ENCODE measurements at places on chromosomes 4 and X.

GRCh38 chr4:137065311-137065710, 467.0 kb downstream of the PCDH18 start:
- DNase-seq = no peak

DNA sequence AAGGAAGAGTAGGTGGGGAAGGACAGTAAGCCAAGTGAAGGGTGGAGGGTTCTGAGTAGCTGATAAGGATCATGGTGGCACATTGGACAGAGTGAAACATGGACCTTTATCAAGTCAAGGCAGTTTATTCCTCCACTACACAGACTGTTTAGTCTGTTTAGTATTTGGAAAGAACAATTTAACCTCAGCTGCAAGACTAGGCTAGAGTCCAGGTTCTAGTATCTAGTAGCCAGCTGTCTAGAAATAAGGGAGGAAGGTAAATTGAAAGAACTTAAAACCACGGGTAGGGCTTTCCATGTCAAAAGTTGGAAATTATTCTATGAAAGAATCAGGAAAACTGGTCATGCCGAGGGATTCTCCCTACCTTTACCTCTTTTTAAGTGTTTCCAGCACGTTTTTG, 140.1 kb upstream of the MED14 start:
- DNase-seq = no peak

DNA sequence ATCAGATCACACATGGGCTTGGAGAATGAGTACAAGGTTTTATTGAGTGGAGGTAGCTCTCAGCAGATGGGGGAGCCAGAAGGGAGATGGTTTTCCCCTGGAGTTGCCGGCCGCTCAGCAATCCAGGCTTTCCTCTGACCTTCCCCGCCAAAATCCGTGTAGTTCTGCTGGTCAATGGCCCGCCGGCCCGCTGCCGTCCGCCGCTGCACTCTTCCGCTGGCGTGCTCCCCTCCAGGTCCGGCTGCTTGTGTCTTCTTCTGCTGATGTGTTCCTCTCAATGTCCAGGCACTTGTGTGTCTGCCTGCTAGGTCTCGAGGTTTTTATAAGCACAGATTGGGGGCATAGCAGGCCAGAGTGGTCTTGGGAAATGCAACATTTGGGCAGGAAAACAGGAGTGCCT, 14.4 kb upstream of the MXRA5 start:
- DNase-seq = no peak

DNA sequence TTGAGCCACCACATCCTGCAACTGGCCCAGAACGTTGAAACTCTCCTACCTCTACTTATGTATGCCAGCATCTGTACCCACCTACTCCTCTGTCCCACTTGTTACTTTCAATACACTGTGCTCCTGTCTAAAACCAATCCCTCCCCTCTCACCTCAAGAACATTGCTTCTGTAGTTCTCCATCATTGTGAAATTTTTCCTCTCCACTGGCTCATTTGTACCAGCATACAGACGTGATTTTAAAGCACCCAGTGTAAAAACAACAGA, 25.5 kb upstream of the USO1 start:
- no peak for DNase-seq

GRCh38 chrX:48558271-48558670, 16.0 kb upstream of the RBM3 start:
- peak; percentile 45 for DNase-seq

- peak; percentile 91 for DNase-seq
Observed at GRCh38 chr4:153541456-153542096, 75.4 kb downstream of the TMEM131L start.

Measured in AG09309 (cell line).